Fibroblast of the aortic adventitia (primary cell): ENCODE measurements at places on chromosomes 4 and X. TPM values are rescaled to one million over a fixed set of nuclear protein-coding genes. Genes with fewer than 3 reads are reported as not detected.

UGT8 gene
- total RNA-seq, result 0.27 and 0.33 TPM in 2 replicates

PRDM5 gene
- 18.4 and 25.8 TPM in 2 replicates for total RNA-seq

PPARGC1A gene
- total RNA-seq, result 0.81 and 15.9 TPM in 2 replicates

EPHA5 gene
- 30.2 and 50.2 TPM in 2 replicates for total RNA-seq

GTPBP6 gene
- total RNA-seq, result 20.3 and 28.8 TPM in 2 replicates

GSTCD gene
- 8.6 and 21.0 TPM in 2 replicates for total RNA-seq

NHSL2 gene
- total RNA-seq, result 3.9 and 6.8 TPM in 2 replicates

HSFX4 gene
- not detected in 2 replicates for total RNA-seq

CXCL6 gene
- total RNA-seq, result 1.4 and 19.0 TPM in 2 replicates

CT83 gene
- total RNA-seq, result not detected in 2 replicates

CXCR3 gene
- not detected in 2 replicates for total RNA-seq

FAM114A1 gene
- total RNA-seq, result 263 and 378 TPM in 2 replicates

TMSB15A gene
- total RNA-seq, result 1.4 TPM in 1 of 2 replicates, not detected in the other
